Common myeloid progenitor, CD34-positive (primary cell): ENCODE measurements at places on chromosomes 6 and 20.

DNA sequence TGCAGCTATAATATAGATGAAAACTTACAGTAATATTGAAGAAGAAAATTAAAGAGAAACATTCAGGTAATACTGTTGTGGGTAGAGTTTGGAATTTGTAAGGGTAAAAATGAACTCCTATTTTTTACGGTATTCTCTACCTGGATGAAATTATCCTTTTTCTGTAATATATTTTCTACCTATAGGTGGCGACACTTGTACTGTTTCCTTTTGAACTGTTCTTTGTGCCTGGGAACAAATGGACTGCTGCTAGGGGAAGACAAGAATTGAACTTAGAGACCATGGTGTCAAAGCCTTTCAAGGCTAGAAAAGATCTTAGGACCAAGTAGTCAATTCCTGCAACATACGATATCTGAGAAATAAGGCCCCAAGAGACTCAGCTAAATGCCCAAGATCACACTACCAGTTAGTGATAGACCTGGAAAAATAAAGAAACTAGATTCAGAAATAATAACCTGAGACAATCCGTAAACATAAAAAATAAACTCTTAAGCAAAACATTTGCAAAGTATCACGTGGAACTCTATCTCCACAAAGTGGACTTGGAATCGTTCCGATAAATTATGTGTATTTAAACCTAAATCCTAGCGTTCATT, 383.8 kb downstream of the TFAP2A start:
- no peaks in the 10 kb centered on the region for H3K36me3 ChIP-seq
- no peak overlapping the region for H3K4me3 ChIP-seq
- no peaks in the 10 kb centered on the region for H3K27me3 ChIP-seq
- H3K27ac ChIP-seq: no peak overlapping the region
- H3K4me1 ChIP-seq: no peaks in the 10 kb centered on the region
- DNase-seq: peak; percentile 12

DNA sequence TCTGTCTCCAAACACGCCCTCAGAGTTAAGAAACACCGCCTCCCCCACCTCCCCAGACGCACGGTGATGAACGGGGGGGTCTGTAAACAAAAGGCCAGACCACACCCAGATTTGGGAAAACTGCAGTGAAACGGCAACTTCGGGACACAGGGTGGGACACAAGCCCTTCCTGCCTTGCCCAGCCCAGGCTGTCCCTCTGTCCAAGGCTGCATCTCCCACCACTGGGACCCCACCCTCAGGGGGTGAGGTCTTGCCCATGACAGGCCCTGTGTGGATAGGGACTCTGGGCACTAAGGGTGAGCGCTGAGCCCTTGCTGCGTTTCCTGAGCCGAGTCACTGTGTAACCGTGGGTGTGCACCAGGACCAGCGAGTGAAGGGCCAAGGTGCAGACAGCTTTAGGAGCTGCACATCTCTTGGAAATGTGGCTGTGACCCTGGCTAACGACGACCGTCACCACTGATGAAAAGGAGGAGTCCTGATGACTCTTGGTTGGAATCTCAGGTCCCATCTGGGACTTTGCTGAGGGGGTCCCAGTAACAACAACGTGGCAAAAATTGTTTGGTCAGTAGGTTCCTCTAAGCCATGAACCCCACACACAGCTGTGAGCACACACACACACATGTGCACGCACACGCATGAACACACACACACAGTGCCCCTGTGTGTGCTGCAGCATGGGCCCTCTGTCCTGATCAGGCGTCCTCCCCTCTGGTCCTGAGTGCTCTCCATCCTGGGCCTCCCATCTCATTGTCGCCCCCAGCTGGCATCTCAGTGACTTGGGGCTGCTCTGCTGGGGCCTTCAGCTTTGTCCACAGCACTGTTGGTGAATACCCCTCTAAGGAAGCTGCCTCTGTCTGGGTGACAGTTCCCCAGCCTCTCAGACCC, 100.6 kb downstream of the RAMACL start:
- H3K36me3 ChIP-seq: no peaks in the 10 kb centered on the region
- H3K4me3 ChIP-seq: no peak overlapping the region
- no peak for DNase-seq
- peaks cover 17% of the 10 kb centered on the region for H3K4me1 ChIP-seq
- H3K27ac ChIP-seq: no peak overlapping the region

DNA sequence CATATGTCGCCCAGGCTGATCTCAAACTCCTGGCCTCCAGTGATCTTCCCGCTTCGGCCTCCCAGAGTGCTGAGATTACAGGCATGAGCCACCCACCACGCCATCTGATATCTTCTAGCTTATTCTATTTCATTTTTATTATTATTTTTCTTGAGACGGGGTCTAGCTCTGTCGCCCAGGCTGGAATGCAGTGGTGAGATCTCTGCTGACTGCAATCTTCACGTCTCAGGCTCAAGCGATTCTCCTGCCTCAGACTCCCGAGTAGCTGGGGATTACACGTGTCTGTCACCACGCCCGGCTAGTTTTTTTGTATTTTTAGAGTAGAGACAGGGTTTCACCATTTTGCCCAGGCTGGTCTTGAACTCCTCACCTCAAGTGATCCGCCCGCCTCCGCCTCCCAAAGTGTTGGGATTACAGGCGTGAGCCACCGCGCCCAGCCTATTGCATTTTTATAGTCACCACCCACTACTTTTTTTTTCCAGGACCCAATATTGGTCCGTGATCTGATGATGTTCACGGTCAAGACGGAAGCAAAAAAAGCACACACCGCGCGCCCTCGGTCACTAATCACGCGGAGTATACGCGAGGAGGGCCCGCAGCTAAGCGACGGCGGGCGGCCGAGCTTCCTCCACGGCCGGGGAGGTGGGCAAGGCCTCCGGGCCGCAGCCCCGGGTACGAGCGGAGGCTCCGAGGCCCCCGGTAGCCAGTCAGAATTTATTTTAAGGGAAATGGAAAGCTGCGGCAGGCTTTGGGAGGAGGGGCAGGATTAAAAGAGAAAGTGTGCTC, 1.1 kb upstream of the LSM14B start:
- H3K4me1 ChIP-seq: peaks cover 42% of the 10 kb centered on the region
- peak overlapping the region; percentile 82 for H3K4me3 ChIP-seq
- peaks cover 15% of the 10 kb centered on the region for H3K36me3 ChIP-seq
- DNase-seq: no peak
- no peaks in the 10 kb centered on the region for H3K27me3 ChIP-seq

GRCh38 chr20:8356806-8357205, 224.7 kb downstream of the PLCB1 start:
- H3K36me3 ChIP-seq: no peaks in the 10 kb centered on the region
- no peak for DNase-seq
- no peak overlapping the region for H3K27ac ChIP-seq
- peaks cover 32% of the 10 kb centered on the region for H3K4me1 ChIP-seq
- no peak overlapping the region for H3K4me3 ChIP-seq

- no peaks in the 10 kb centered on the region for H3K4me1 ChIP-seq
- DNase-seq: peak; percentile 86
- no peaks in the 10 kb centered on the region for H3K36me3 ChIP-seq
- H3K27ac ChIP-seq: no peak overlapping the region
- no peaks in the 10 kb centered on the region for H3K27me3 ChIP-seq
These were observed 19.3 kb upstream of the WFDC2 start for GRCh38 chr20:45450097-45450818.

DNA sequence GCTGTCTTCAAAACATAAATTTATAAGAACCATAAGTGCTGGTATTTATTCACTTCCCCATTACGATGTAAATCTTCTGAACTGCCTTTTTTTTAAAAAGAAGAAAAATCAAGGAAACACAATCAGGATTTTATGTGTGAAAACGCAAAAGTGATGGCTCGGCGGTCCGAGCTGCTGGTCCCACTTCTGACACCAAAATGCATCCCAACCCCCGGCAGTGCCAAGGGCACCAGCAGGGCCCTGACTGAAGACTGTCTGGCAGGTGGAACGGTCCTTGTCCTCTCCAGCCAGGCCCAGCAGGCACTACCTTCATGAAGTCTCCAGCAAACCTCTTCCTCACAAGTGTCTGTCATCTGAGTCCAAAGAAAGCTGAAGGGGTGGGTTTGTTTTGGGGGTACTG, 41.2 kb downstream of the TBC1D7 start:
- H3K4me1 ChIP-seq: peaks cover 5% of the 10 kb centered on the region
- DNase-seq: no peak
- H3K27ac ChIP-seq: no peak overlapping the region
- peaks cover 78% of the 10 kb centered on the region for H3K36me3 ChIP-seq
- no peak overlapping the region for H3K4me3 ChIP-seq

- H3K4me1 ChIP-seq: no peaks in the 10 kb centered on the region
- peaks cover 15% of the 10 kb centered on the region for H3K36me3 ChIP-seq
- DNase-seq: no peak
- no peak overlapping the region for H3K4me3 ChIP-seq
- H3K27ac ChIP-seq: no peak overlapping the region
These were observed 24.8 kb upstream of the VSTM2L start for GRCh38 chr20:37877832-37878772.

- no peaks in the 10 kb centered on the region for H3K27me3 ChIP-seq
- H3K27ac ChIP-seq: no peak overlapping the region
- H3K4me3 ChIP-seq: no peak overlapping the region
- no peak for DNase-seq
These were observed 23.0 kb downstream of the ZSCAN31 start for GRCh38 chr6:28312939-28313338.

- H3K4me3 ChIP-seq: no peak overlapping the region
- H3K4me1 ChIP-seq: peaks cover 28% of the 10 kb centered on the region
- no peaks in the 10 kb centered on the region for H3K36me3 ChIP-seq
- DNase-seq: no peak
- no peak overlapping the region for H3K27ac ChIP-seq
These were observed 6.1 kb upstream of the BRD2 start for GRCh38 chr6:32962213-32962826.

DNA sequence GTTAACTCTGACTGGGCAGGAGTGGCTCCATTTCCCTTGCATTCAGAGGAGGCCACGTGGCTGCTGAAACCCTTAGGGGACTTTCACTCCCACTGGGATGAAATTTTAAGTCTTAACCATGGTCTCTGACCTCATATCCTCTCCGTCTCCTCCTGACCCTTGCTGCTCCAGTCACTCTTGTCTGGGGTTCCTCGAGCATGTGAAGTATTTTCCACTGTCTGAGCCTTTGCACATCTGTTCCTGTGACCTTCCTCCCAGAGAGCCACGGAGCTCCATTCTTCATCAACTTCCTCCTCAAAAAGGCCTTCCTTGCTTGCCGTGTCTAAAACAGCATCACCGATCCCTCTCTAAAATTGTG, 153.0 kb upstream of the UST start:
- H3K4me3 ChIP-seq: no peak overlapping the region
- DNase-seq: no peak
- H3K36me3 ChIP-seq: no peaks in the 10 kb centered on the region
- H3K27me3 ChIP-seq: no peaks in the 10 kb centered on the region
- H3K4me1 ChIP-seq: no peaks in the 10 kb centered on the region
